ENCODE measurements at places on chromosomes 5 and 9.

GRCh38 chr9:127130661-127131538 is 8.5 kb upstream of the ANGPTL2 start:
- no peaks in the 10 kb centered on the region for H3K36me3 ChIP-seq
- H3K4me1 ChIP-seq = peaks cover 92% of the 10 kb centered on the region
- no peaks in the 10 kb centered on the region for H3K27me3 ChIP-seq
- DNase-seq = peak; percentile 87
- H3K27ac ChIP-seq = peak overlapping the region; percentile 97

GRCh38 chr5:63374085-63374484 is 588.2 kb downstream of the HTR1A start:
- no peak overlapping the region for H3K27ac ChIP-seq
- H3K4me1 ChIP-seq = no peaks in the 10 kb centered on the region
- no peaks in the 10 kb centered on the region for H3K36me3 ChIP-seq

DNA sequence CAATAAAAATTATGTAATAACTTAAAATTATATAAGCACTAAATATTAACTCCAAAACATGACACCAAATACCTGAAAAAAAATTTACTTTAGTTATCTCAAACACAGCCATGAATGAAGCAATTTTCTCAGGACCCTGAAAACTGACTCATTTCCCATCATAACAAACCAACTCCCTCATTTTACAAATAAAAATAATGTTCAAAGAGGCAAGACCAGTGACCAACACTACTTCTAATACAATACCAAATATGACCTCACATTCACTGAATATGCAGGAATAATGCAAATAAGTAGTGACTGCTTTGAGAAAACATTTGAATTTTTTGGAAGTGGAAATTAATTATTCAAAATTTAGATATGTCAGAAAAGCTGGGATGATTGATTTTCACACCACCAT is 21.6 kb downstream of the FBLL1 start:
- H3K27me3 ChIP-seq = no peaks in the 10 kb centered on the region
- no peak overlapping the region for H3K27ac ChIP-seq
- H3K36me3 ChIP-seq = peaks cover 41% of the 10 kb centered on the region
- DNase-seq = no peak
- H3K4me1 ChIP-seq = peaks cover 32% of the 10 kb centered on the region

GRCh38 chr5:141485321-141486055 is 658 bp downstream of the PCDHGC4 start:
- H3K27ac ChIP-seq = no peak overlapping the region
- no peaks in the 10 kb centered on the region for H3K27me3 ChIP-seq

DNA sequence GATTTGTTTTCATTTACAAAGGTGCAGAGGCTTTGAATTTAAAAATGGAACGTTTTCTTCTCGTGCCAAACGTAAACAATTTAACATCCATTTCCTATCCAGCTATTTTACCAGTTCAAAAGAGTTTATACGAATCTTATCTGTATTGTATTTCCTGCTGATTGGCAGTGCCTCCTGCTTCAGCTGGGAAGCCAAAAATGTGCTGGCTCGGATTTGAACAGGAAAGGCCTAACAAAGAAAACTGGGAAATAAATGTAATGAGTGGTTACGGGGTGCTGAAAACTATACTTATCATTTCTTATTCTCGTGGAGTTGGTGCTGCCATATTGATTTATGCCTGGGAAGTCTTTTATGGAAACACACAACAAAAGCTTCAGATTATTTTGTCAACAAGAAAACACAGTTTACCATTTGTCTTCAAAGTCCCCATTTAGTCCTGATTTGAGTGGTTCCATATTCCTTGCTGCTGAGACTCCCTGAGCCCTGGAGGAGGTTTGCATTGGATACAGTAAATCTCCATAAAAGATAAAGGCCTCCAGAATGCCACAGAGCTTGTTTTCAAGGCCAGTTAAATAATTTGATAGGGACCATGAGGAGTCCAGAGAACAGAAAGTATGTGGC is 507.4 kb downstream of the RASEF start:
- H3K4me3 ChIP-seq = no peak overlapping the region
- H3K36me3 ChIP-seq = no peaks in the 10 kb centered on the region
- H3K4me1 ChIP-seq = no peaks in the 10 kb centered on the region
- H3K27me3 ChIP-seq = peaks cover 2% of the 10 kb centered on the region

- H3K4me3 ChIP-seq = no peak overlapping the region
- no peak overlapping the region for H3K27ac ChIP-seq
- H3K27me3 ChIP-seq = peaks cover 71% of the 10 kb centered on the region
Observed at GRCh38 chr9:976943-977837, 735 bp downstream of the DMRT3 start.

- H3K27me3 ChIP-seq = peaks cover 2% of the 10 kb centered on the region
- H3K4me1 ChIP-seq = no peaks in the 10 kb centered on the region
- no peak for DNase-seq
- H3K36me3 ChIP-seq = no peaks in the 10 kb centered on the region
- no peak overlapping the region for H3K4me3 ChIP-seq
- H3K27ac ChIP-seq = no peak overlapping the region
Observed at GRCh38 chr9:68838245-68838644, 133.2 kb downstream of the PIP5K1B start.

- H3K27ac ChIP-seq = no peak overlapping the region
- no peaks in the 10 kb centered on the region for H3K4me1 ChIP-seq
- DNase-seq = no peak
- H3K27me3 ChIP-seq = peaks cover 4% of the 10 kb centered on the region
- no peak overlapping the region for H3K4me3 ChIP-seq
Observed at GRCh38 chr5:180155365-180155926, 53.6 kb downstream of the RASGEF1C start.

- DNase-seq = peak; percentile 29
- H3K27ac ChIP-seq = peak overlapping the region; percentile 4
- no peaks in the 10 kb centered on the region for H3K27me3 ChIP-seq
- H3K36me3 ChIP-seq = no peaks in the 10 kb centered on the region
- H3K4me3 ChIP-seq = peak overlapping the region; percentile 59
Observed at GRCh38 chr5:119287547-119288111, 68.2 kb upstream of the TNFAIP8 start.

- DNase-seq = no peak
- no peaks in the 10 kb centered on the region for H3K36me3 ChIP-seq
- H3K4me1 ChIP-seq = peaks cover 31% of the 10 kb centered on the region
- no peak overlapping the region for H3K4me3 ChIP-seq
- H3K27ac ChIP-seq = no peak overlapping the region
Observed at GRCh38 chr5:135453613-135454012, 1.5 kb upstream of the TIFAB start.

GRCh38 chr9:76162751-76163500 is 231.3 kb downstream of the RFK start:
- H3K36me3 ChIP-seq = no peaks in the 10 kb centered on the region
- H3K27ac ChIP-seq = no peak overlapping the region
- DNase-seq = no peak
- H3K4me1 ChIP-seq = peaks cover 5% of the 10 kb centered on the region
- no peak overlapping the region for H3K4me3 ChIP-seq
- H3K27me3 ChIP-seq = no peaks in the 10 kb centered on the region

GRCh38 chr5:133457439-133458355 is 154.6 kb downstream of the FSTL4 start:
- no peak overlapping the region for H3K27ac ChIP-seq
- peaks cover 15% of the 10 kb centered on the region for H3K4me1 ChIP-seq
- no peaks in the 10 kb centered on the region for H3K36me3 ChIP-seq
- no peak for DNase-seq
- peaks cover 14% of the 10 kb centered on the region for H3K27me3 ChIP-seq

DNA sequence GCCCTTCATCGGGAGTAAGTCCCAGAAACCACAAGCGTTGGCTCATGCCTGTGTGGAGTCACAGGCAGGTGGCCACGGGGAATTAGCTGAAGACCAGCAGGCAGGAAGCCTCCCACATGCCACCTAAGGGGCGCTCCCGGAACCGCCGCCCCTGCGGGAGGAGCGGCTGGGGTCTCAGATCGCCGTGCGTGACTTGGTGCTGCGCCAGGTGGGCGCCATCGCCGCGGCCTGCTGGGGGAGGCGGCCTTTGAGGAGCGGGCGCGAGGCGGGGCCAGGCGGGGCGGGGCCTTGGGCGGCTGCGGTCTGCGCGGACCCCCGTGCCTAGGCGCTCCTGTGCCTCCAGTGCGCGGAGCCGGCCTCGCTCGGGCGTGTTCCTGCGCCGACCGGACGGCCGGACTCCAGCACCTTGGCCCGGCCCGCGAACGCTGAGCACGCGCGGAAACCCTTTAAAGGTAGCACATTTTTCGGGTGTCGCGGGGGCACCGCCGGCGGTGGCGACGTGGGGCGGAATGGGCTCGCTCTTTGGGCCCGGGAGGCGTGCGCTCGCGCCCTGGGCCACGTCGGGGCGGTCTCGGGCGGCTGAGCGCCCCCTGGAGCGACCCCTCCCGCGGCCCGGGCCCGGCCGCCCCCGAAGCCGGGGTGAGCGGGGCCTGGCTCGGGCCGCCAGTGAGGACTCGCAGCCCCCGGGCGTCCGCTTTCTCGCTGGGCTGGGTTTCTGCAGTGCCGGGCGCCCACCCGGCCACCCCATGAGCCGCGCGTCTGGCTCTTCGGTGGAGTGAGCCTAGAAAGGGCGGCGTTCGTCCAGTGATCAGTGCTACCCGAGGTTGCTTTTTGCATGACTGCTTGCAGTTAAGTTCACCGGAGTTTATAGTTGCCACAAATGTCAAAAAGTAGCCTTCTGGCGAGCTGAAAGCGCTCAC is 24.5 kb downstream of the LECT2 start:
- peaks cover 37% of the 10 kb centered on the region for H3K27me3 ChIP-seq
- no peaks in the 10 kb centered on the region for H3K36me3 ChIP-seq
- no peaks in the 10 kb centered on the region for H3K4me1 ChIP-seq
- no peak overlapping the region for H3K27ac ChIP-seq
- H3K4me3 ChIP-seq = no peak overlapping the region
- DNase-seq = no peak

- no peak overlapping the region for H3K27ac ChIP-seq
- H3K36me3 ChIP-seq = no peaks in the 10 kb centered on the region
- no peak for DNase-seq
- peaks cover 9% of the 10 kb centered on the region for H3K4me1 ChIP-seq
- no peak overlapping the region for H3K4me3 ChIP-seq
- peaks cover 2% of the 10 kb centered on the region for H3K27me3 ChIP-seq
Observed at GRCh38 chr9:136610426-136610825, 52.3 kb upstream of the EGFL7 start.

DNA sequence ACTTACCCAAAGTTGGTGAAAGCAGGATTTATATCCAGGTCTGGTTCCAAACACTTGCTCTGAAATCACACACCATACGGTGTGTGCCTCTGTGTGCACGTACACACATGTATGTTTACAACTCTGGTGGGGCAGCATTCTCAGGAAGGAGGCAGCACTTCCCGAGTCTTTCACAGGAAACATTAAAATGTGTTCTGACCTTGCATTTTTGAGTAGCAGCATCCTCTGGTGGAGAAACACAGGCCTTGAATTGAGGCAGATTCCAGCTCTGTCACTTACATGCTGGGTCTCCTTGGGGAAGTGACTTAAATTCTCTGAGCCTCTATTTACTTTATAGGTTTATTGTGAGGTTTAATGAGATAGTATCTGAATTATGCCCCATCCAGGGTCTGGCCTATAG is 126.4 kb downstream of the RGS3 start:
- H3K4me1 ChIP-seq = peaks cover 18% of the 10 kb centered on the region
- peaks cover 4% of the 10 kb centered on the region for H3K36me3 ChIP-seq
- peaks cover 2% of the 10 kb centered on the region for H3K27me3 ChIP-seq
- peak; percentile 69 for DNase-seq
- no peak overlapping the region for H3K4me3 ChIP-seq
- H3K27ac ChIP-seq = no peak overlapping the region

- H3K4me1 ChIP-seq = no peaks in the 10 kb centered on the region
- H3K36me3 ChIP-seq = no peaks in the 10 kb centered on the region
- no peak overlapping the region for H3K27ac ChIP-seq
- no peak for DNase-seq
- no peak overlapping the region for H3K4me3 ChIP-seq
- peaks cover 3% of the 10 kb centered on the region for H3K27me3 ChIP-seq
Observed at GRCh38 chr9:2299156-2299842, 284.2 kb downstream of the SMARCA2 start.

GRCh38 chr5:56671571-56671970 is 143.8 kb upstream of the MAP3K1 start:
- peaks cover 17% of the 10 kb centered on the region for H3K27me3 ChIP-seq
- no peak overlapping the region for H3K4me3 ChIP-seq
- peaks cover 6% of the 10 kb centered on the region for H3K4me1 ChIP-seq

DNA sequence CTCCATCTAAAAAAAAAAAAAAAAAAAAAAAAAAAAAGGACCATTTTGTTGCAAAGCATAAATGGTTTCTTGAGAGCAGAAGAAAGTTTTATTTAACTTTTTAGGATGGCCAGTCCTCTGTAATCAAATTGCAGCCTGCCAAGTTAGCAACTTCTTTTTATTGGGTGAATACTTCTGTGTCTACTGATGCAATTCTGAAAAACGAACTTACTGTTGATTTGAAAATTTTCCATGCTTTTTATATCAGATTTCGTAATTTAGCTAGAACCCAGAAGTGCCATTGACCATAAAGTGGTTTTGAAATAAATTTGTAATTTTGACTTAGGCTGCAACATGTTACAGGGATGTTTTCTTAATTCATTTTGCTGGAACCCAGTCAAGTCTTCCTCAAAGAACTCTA is 269.1 kb upstream of the ACTBL2 start:
- peaks cover 13% of the 10 kb centered on the region for H3K4me1 ChIP-seq
- H3K4me3 ChIP-seq = no peak overlapping the region
- no peak for DNase-seq
- no peaks in the 10 kb centered on the region for H3K36me3 ChIP-seq
- H3K27me3 ChIP-seq = no peaks in the 10 kb centered on the region
